BJ (cell line): ENCODE measurements at places on chromosomes 5 and 9.

- DNase-seq: no peak
These were observed 31.2 kb upstream of the LRRC14B start for GRCh38 chr5:160173-160510.

GRCh38 chr9:125189011-125189360 lies 617 bp downstream of the PPP6C start:
- DNase-seq: no peak

DNA sequence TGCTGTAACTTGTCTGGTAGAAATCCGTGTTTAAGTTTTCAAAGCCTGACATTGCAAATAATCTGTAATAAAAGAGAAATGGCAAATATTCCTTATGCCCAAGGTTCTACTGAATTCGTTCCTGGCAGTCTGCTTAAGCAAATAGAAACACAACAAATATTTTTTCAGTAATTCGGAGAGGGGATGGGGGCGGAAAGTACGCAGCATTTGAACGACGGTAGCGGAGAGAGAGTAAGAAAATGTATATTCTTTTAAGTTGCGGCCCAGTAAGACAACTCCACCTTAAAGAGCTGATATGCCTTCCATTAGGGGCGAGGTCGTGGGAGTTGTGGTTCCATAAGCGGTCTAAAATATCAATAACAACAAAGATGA lies 569 bp downstream of the YIPF5 start:
- DNase-seq: no peak

- DNase-seq: no peak
These were observed 255.8 kb downstream of the PRDM9 start for GRCh38 chr5:23763170-23763569.

GRCh38 chr5:1468629-1469527 lies 23.6 kb upstream of the SLC6A3 start:
- DNase-seq: no peak

DNA sequence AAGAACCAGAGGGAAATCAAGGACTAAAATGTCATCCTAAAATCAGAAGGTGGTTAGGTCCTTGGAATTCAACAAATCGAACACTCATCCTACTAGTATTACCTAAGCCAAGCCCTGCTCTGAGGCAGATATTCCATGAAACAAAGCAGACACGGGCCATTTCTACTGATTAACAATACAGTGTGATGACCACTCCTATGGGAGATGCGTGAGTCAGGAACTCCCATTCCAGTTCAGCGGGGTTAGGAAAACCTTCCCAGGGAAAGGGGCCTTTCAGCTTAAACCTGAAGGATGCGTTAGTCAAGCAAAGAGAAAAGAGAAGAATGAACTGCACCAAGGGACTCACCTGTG lies 117.8 kb upstream of the LHFPL2 start:
- no peak for DNase-seq

GRCh38 chr5:141241496-141241895 lies 3.7 kb upstream of the PCDHB15 start:
- DNase-seq: no peak

DNA sequence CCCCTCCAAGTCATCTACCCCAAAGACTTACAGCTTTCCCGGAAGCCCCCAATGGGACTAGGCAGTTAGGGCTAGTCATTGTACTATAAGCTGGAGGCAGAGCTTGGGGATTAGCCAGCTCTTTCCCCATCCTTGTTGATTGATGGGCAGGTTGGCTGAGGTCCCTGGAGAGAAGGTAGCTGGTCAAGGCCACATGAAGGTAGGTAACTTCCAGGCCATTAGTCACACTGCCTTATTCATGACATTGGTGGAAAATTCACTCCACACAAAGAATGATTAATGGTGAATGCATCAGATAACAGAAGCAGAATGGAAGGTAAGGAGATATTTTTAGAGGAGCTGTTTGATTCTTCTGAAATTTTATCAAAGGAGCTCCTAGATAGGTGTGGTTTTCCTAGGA lies 49.5 kb upstream of the TGFBR1 start:
- DNase-seq: no peak

- no peak for DNase-seq
These were observed 4.3 kb downstream of the SURF2 start for GRCh38 chr9:133360400-133361393.

DNA sequence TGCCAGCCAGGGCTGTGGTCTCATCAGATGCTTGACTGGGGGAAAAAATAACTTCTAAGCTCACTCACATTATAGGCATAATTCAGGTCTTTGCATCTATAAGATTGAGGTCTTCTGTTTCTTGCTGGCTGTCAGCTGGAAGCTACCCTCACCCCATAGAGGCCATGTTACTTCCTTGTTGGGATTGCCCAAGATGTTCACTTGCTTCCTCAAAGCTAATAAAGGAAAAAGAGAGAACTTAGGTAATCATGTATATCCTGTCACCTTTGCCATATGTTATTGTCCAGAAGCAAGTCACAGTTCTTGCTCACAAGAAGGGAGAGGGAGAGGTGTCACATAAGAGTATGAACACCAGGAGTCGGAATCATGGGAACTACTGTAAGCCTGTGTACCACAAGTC lies 38.7 kb upstream of the ANKRD34B start:
- DNase-seq: no peak

DNA sequence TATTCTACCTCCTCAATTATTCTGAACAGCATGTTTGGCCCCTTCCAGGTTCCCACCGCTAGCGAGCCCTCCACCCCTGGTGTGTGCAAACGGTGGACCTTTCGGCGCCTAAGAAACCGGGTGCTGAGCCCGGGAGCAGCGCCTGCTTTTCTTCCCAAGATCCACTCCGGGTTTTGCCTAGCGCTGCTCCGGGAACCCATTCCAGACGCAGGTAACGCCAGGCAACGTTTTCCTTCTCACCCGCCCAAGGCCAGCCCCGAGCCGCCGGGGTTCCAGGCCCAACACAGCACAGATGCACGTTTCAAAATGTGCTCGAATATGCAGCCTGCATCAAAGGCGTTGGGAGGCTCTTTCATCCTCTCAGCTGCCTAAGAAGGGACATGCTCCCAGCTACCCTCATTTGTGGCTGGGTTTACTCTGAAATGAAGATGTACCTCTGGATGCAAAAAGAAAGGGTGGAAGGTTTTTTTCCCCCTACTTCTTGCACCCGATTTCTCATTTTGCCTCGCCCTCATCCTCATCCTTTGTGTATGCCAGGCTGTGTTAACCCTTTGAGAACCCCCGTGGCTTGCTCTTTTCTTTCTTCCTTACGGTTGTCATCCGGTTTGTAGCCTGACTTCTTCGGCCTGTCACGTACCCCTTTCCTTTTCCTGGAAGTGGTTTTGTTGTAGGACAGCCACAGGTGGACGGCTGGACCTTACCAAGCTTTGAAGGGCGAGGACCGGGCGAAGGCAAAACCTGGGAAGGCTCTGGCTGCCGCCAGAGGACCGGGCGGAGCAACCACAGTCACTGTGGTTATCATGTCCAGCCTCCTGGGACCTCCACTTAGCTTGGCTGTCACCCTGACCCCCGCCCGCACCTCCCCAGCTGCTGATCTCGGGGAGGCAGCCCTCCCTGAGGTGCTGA lies 226.9 kb downstream of the SMARCA2 start:
- no peak for DNase-seq

GRCh38 chr5:109844148-109844547 lies 154.4 kb downstream of the MAN2A1 start:
- DNase-seq: no peak

GRCh38 chr5:152058267-152058666 lies 133.6 kb upstream of the GLRA1 start:
- no peak for DNase-seq

GRCh38 chr5:149537374-149537975 lies 13.8 kb downstream of the CSNK1A1 start:
- DNase-seq: no peak

GRCh38 chr5:73998489-73998888 lies 372.5 kb downstream of the ARHGEF28 start:
- DNase-seq: no peak

- no peak for DNase-seq
These were observed 551.6 kb downstream of the PRDM9 start for GRCh38 chr5:24059006-24059405.

GRCh38 chr5:59674763-59675162 lies 218.8 kb downstream of the PDE4D start:
- no peak for DNase-seq

GRCh38 chr5:130514984-130515690 lies 610.9 kb downstream of the CHSY3 start:
- DNase-seq: peak; percentile 26

DNA sequence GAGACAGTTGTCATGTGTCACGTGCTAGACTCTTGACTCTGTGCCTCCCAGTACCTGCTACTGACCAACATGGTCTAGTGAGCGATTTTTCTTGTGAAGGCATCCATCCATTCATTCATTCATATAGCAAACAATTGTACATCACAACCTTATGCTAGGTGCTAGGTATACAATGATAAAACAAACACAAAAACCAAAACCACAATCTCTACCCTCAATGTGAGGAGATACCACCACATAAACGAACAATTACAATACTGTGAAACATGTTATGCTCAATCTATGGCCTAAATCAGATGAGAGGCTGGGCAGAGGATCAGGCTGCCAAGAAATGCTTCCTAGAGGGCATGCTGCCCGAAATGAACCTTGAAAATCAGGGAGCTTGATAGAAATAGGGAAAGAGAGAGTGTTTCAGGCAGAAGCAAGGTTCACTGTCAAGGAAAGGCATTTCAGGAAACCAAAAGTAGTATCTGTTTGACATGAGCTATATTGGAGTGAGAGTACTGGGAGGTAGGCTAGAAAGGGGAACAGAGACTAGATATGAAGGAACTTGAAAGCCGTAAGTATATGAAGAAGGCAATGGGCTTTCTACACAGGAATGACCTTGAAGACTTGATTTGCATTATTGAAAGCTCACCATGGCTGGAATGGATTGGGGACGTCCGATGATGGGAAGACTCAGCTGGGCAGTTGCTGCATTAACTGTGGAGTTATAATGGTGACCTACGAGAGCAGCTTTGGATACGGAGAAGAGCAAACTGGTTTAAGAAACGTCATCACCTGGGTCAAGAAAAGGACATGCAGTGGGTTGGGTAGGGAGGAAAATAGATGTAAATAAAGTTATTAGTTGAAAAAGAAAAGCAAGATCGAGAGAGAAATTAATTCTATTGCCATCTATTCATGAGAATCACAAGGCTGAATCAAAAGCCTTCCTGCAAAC lies 90.1 kb downstream of the THBS4 start:
- DNase-seq: no peak

- DNase-seq: no peak
These were observed 34.1 kb downstream of the SPRY4 start for GRCh38 chr5:142290577-142291299.

DNA sequence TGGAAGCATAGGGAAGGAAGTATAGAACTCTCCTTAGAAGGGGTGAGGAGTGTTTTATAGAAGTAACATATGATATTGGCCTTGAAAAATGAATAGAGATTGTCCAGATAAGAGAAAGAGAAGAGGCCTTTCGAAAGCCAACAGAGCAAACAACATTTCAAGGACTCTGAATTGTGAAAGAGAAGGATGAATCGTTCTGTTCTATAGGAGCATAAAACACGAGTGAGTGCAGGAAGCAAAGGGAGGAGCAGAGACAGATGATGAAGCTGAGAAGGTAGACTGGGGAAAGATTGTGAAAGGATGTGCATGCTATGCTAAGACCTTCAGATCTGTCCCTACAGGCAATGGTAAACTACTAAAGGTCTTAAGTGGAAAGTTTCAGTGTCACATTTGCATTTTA lies 271.0 kb downstream of the TMEM161B start:
- no peak for DNase-seq

- no peak for DNase-seq
These were observed 12.6 kb downstream of the PSMD5 start for GRCh38 chr9:120830151-120830550.

DNA sequence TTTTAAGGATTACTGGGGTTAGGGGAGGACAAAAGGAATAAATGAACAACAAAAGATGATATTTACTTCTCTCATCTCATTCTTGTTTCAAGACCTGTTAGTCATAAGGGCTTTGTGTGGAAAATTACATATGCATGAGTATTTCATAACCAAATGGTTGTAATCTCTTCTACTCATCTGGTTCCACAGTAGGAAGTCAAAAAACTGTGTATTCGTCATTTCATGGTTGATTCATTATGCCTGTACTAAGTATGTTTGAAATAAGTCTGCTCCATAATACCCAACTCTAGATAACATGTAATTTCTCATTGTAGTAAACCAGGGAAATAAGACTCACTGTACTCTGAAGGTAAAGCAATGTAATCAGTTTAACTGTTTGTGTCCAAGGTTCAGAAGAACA lies 212.9 kb downstream of the ARRDC3 start:
- DNase-seq: no peak

DNA sequence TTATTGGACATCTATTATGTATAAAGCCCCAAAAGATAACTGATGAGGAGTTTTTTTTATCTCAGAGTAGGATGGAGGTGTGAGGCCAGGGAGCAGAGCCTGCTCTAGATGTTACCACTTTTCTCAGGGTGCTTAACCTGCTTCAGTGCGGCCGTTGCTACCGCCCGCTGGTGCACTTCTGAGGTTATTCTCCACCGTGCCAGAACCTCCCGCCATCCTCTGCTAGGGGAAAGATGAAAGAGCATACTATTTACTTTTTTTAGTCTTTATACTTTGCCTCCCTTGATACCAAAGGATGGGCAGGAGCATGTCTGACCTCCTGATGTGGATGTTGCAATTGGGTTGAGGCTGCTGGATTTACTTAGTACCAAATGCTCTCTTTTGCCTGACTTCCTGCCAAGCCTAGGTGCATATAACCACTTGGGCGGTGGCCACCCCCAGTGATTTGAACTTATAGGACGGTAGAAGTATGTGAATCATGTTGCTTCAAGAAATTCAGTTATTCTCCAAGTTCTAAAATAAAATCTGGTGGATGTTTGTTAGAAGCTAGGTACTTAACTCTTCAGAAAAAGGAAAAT lies 71.1 kb upstream of the HSPB3 start:
- no peak for DNase-seq

DNA sequence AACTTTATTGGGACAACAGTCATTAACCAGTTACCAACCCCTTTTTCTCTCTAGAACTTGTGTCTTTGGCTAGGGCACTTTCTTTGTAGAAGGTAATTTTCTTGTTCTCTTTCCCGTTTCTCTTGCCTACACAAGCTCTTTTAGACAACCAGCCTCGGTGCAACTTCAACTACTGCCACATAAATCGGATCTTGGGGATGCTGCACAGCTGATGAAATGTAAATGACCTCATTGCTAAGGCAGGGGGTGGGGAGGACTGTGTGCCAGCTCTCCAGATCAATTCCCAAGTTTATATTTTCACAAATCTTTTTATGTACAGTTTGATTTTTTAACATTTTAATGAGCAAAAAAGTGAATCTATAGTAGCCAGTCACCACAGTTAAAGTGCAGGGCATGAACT lies 157.6 kb downstream of the DENND1A start:
- no peak for DNase-seq

GRCh38 chr5:4636378-4636777 lies 503.8 kb upstream of the ADAMTS16 start:
- DNase-seq: no peak

DNA sequence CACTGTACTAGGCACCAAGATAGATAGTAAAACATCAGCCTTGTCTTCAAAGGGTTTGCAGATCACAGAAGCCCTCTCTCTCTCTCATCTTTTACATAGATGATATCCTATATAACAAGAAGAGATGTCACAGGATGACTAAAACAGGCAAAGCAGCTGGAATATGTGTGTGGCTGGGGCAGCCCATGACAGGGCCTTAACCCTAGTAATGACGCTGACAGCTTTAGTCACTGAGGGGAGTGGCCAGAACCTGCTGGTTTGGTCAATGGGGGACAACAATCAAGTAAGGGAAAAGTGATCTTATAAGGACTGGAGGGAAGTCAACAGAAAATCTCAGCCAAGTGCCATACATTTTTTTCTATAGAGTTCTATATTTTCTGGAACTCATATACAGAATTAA lies 41.9 kb upstream of the RIC1 start:
- DNase-seq: no peak

- DNase-seq: no peak
These were observed 452.1 kb upstream of the RGMB start for GRCh38 chr5:98321361-98321760.
